ENCODE measurements at places on chromosomes 16 and 17. TPM values are rescaled to one million over a fixed set of nuclear protein-coding genes. Genes with fewer than 3 reads are reported as not detected.

DNA sequence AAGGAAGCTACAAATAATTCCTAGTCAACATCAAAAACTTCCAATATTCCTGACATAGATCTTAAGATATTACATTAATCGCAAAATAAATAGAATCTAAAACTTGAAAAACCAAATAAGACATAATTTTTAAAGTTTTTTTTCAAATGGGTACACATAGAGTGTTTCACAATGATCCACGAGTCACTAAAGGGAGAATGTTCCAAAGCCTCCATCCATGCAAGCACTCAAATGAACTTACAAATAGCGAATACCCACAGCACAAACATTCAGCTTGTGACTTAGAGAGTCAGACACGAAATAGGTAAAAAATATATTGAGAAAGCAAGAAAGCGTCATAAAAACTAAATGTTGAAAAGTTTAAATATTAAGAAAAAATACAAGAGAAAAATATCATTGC lies 65.7 kb downstream of the CEP112 start:
- H3K27me3 ChIP-seq = no peaks in the 10 kb centered on the region
- no peak overlapping the region for H3K4me3 ChIP-seq
- no peaks in the 10 kb centered on the region for H3K4me1 ChIP-seq
- DNase-seq = no peak
- H3K36me3 ChIP-seq = no peaks in the 10 kb centered on the region

Gene TERB1
- total RNA-seq = 0.22 TPM

Gene MYH2
- total RNA-seq = not detected

- H3K27ac ChIP-seq = no peak overlapping the region
- H3K27me3 ChIP-seq = no peaks in the 10 kb centered on the region
- DNase-seq = no peak
- no peaks in the 10 kb centered on the region for H3K4me1 ChIP-seq
- peaks cover 59% of the 10 kb centered on the region for H3K36me3 ChIP-seq
- no peak overlapping the region for H3K4me3 ChIP-seq
Observed at GRCh38 chr16:1458977-1459341, 14.6 kb upstream of the CCDC154 start.

DNA sequence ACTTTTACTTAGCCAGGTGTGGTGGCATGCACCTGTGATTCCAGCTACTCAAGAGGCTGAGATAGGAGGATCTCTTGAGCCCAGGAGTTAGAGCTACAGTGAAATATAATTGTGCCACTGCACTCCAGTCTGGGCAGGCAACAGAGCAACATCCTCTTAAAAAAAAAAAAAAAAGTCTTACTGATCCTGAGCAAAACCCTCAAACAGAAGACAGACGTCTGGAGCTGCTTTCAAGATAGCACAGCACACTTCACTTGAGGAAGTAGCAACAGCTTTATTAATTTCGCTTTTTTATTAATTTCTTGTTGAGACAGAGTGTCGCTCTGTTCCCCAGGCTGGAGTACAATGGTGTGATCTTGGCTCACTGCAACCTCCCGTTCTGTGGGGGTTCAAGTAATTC lies 10.2 kb upstream of the GGA2 start:
- peaks cover 30% of the 10 kb centered on the region for H3K36me3 ChIP-seq
- no peaks in the 10 kb centered on the region for H3K27me3 ChIP-seq
- no peak overlapping the region for H3K27ac ChIP-seq
- DNase-seq = no peak

GRCh38 chr17:49132699-49133364 lies at the start of gene B4GALNT2:
Gene B4GALNT2, plus strand, starts transcription at chr17:49132769. Its CDS starts 24 bp downstream, at chr17:49132793.
- no peaks in the 10 kb centered on the region for H3K36me3 ChIP-seq
- H3K4me1 ChIP-seq = peaks cover 13% of the 10 kb centered on the region

Gene IL34
- total RNA-seq = 0.88 TPM

DNA sequence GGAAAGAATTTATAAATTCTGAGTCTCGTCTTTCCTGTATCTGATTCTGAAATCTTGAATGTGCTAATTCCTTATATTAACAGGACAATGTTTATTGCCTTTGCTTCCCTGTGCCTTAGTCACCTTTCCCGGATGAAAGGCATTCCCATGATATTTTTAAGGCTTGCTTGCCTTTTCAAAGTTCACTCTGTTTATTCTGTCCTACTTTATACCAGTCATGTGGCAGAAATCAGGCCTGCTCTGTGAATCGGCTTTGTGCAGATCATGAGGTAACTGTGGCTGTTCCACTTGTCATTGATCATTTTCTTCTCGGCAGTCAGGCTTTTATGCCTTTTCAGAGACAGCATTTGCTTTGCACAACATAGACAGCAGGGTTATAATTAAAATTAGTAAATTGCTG lies 28.8 kb upstream of the ABCC11 start:
- no peak overlapping the region for H3K4me3 ChIP-seq
- no peaks in the 10 kb centered on the region for H3K4me1 ChIP-seq
- peaks cover 61% of the 10 kb centered on the region for H3K36me3 ChIP-seq
- no peak for DNase-seq

DNA sequence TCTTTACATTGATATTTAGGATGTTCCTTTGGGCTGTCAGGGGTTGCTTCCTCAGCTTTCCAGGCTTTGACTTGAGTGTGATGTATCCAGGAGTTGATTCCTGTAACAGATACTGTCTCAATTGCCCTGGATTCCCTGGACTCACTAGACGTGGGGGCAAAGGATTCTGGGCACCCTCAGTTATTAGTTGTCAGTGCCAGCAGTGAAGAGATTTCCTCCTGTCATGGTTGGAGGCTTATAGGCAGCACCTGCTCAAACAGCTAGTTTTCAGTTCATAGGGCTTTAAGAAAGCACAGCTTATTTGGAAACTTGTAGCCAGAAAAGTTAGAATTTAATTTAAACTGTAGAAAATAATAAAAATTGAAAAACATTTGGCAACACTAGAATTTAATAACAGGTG lies 9.5 kb upstream of the B4GALNT2 start:
- DNase-seq = no peak
- H3K27me3 ChIP-seq = no peaks in the 10 kb centered on the region
- no peak overlapping the region for H3K27ac ChIP-seq
- no peaks in the 10 kb centered on the region for H3K4me1 ChIP-seq

GRCh38 chr16:31868691-31869167 lies 4.9 kb upstream of the ZNF267 start:
- H3K36me3 ChIP-seq = no peaks in the 10 kb centered on the region
- H3K4me1 ChIP-seq = peaks cover 43% of the 10 kb centered on the region
- peak overlapping the region; percentile 42 for H3K4me3 ChIP-seq
- peak overlapping the region; percentile 92 for H3K27ac ChIP-seq
- peak; percentile 72 for DNase-seq
- no peaks in the 10 kb centered on the region for H3K27me3 ChIP-seq

DNA sequence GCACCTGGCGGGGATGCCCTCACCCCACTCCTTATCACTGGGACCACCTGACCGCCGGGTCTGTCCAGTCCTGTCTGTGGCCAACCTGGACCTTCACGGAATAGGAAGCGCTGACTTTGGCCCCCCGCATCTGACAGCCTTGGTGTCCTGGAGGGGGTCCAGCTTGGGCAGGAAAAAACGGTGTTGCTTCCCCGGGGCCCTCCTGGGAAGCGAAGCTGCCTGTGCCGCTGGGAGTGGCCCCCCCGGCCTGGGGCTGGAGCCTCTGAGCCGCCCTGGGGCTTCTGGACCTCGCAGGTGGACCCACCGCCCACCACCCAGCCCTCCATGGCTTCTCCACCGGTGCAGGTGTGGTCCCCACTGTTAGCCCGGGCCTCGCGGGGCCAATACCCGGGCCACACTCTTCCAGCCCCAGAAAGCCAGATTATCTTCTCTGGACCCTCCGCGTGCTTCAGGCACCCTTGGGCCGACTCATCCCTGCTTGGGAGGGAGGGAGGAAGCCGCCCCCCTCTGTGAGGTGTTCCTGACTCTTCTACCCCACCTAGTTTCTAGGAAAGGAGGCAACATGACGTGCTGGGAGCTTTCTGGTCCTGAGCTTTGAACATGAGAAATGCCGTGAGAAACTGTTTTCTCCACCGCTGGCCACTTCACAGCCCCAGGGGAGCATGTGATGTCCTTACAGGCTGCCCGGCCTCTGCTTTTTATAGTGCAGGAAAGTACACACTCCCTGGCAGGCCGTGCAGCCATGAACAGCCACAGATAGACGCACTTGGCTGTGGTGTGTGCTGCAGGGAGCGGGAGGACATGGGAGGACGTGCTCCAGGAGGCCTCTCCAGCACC lies 1.1 kb downstream of the C1QTNF1 start:
- H3K4me1 ChIP-seq = peaks cover 18% of the 10 kb centered on the region
- H3K27ac ChIP-seq = no peak overlapping the region
- peak overlapping the region; percentile 59 for H3K4me3 ChIP-seq
- peaks cover 28% of the 10 kb centered on the region for H3K27me3 ChIP-seq
- no peaks in the 10 kb centered on the region for H3K36me3 ChIP-seq

GRCh38 chr16:65244787-65245186 lies 122.9 kb upstream of the CDH11 start:
- no peak overlapping the region for H3K4me3 ChIP-seq
- H3K4me1 ChIP-seq = no peaks in the 10 kb centered on the region
- DNase-seq = no peak
- no peaks in the 10 kb centered on the region for H3K36me3 ChIP-seq
- H3K27ac ChIP-seq = no peak overlapping the region
- H3K27me3 ChIP-seq = no peaks in the 10 kb centered on the region

- H3K27ac ChIP-seq = no peak overlapping the region
- H3K4me3 ChIP-seq = no peak overlapping the region
- no peaks in the 10 kb centered on the region for H3K27me3 ChIP-seq
- DNase-seq = no peak
- peaks cover 28% of the 10 kb centered on the region for H3K4me1 ChIP-seq
- no peaks in the 10 kb centered on the region for H3K36me3 ChIP-seq
Observed at GRCh38 chr16:1945559-1946391, 2.8 kb upstream of the MSRB1 start.

DNA sequence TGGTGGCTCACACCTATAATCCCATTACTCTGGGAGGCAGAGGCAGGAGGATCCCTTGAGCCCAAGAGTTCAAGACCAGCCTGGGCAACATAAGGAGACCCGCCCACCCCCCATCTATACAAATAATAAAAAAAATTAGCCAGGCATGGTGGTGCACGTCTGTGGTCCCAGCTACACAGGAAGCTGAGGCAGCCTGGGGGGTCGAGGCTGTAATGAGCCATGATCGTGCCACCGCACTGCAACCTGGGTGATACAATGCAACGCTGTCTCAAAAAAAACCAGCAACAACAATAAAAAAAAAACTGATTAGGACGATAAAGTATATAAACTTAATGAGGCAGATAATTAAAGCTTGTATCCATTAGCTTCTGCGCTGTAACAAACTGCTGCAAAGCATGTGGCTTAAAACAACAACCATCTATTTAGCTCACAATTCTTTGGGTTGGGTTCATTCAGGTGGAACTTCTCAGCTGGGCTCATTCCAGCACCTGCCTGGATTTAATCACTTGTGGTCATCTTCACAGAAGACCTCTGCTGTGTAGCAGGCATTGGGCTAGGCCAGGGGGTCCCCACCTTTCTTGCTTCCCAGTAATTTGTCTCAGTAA lies 45.8 kb downstream of the LCMT1 start:
- DNase-seq = no peak
- H3K27ac ChIP-seq = no peak overlapping the region
- H3K36me3 ChIP-seq = peaks cover 38% of the 10 kb centered on the region

GRCh38 chr16:11233727-11234376 lies 22.2 kb downstream of the SOCS1 start:
- no peaks in the 10 kb centered on the region for H3K36me3 ChIP-seq
- peak overlapping the region; percentile 35 for H3K4me3 ChIP-seq
- H3K27me3 ChIP-seq = no peaks in the 10 kb centered on the region
- peaks cover 57% of the 10 kb centered on the region for H3K4me1 ChIP-seq
- H3K27ac ChIP-seq = peak overlapping the region; percentile 86

- DNase-seq = no peak
- no peak overlapping the region for H3K27ac ChIP-seq
- H3K4me1 ChIP-seq = no peaks in the 10 kb centered on the region
- H3K27me3 ChIP-seq = no peaks in the 10 kb centered on the region
- H3K4me3 ChIP-seq = no peak overlapping the region
Observed at GRCh38 chr17:69761767-69762321, 313.2 kb upstream of the KCNJ16 start.

Gene TBC1D3K
- total RNA-seq = not detected

- peaks cover 34% of the 10 kb centered on the region for H3K36me3 ChIP-seq
- H3K27ac ChIP-seq = peak overlapping the region; percentile 2
- H3K27me3 ChIP-seq = no peaks in the 10 kb centered on the region
- peaks cover 61% of the 10 kb centered on the region for H3K4me1 ChIP-seq
Observed at GRCh38 chr17:6756425-6757031, 682 bp downstream of the XAF1 start.

Gene TP53TG3B
- not detected for total RNA-seq

- H3K27me3 ChIP-seq = no peaks in the 10 kb centered on the region
- H3K4me3 ChIP-seq = no peak overlapping the region
- no peaks in the 10 kb centered on the region for H3K36me3 ChIP-seq
- H3K27ac ChIP-seq = no peak overlapping the region
- no peak for DNase-seq
Observed at GRCh38 chr16:85314512-85314971, 202.3 kb upstream of the CIBAR2 start.

Gene HEATR9
- 0.47 TPM for total RNA-seq

GRCh38 chr17:48753794-48754499 lies 25.4 kb upstream of the HOXB13 start:
- H3K27me3 ChIP-seq = peaks cover 92% of the 10 kb centered on the region
- no peaks in the 10 kb centered on the region for H3K36me3 ChIP-seq
- H3K27ac ChIP-seq = no peak overlapping the region
- H3K4me3 ChIP-seq = no peak overlapping the region
- peaks cover 27% of the 10 kb centered on the region for H3K4me1 ChIP-seq

DNA sequence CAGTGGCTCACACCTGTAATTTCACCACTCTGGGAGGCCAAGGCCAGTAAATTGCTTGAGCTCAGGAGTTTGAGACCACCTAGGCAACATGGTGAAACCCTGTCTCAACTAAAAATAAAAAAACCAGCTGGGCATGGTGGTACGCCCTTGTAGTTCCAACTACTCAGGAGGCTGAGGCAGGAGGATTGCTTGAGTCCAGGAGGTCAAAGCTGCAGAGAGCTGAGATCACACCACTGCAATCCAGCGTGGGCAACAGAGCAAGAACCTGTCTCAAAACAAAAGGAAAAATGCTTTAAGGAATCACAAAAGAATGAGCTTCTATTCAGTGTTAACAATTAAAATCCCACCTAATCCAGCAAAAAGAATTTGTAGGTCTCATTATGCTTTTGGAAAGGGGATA lies 5.9 kb downstream of the PRR11 start:
- H3K27ac ChIP-seq = no peak overlapping the region
- H3K4me3 ChIP-seq = no peak overlapping the region
- no peak for DNase-seq
- peaks cover 11% of the 10 kb centered on the region for H3K4me1 ChIP-seq

GRCh38 chr16:49502136-49502881 lies 128.7 kb downstream of the C16orf78 start:
- H3K27me3 ChIP-seq = no peaks in the 10 kb centered on the region
- no peak for DNase-seq
- H3K4me3 ChIP-seq = no peak overlapping the region
- peaks cover 3% of the 10 kb centered on the region for H3K4me1 ChIP-seq
